ENCODE measurements at places on chromosomes 13 and 19.

- no peak for DNase-seq
Measured at GRCh38 chr13:59873856-59874255, 289.9 kb downstream of the DIAPH3 start.

- DNase-seq = no peak
Measured at GRCh38 chr13:104937881-104938280, 1597.6 kb downstream of the EFNB2 start.

DNA sequence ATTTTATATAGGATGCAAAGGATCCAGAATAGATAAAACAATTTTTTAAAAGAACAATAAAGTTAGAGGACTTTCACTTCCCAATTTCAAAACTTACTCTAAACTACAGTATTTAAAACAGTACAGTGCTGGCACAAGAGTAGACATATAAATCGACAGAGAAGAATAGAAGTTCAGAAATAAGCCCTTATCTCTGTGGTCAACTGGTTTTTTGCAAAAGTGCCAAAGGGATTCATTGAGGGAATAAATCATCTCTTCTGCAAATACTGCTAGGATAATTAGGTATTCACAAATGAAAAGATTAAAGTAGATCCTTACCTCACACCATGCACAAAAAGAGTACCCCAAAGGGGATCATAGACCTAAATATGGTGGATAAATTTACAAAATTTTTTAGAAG lies 431.0 kb upstream of the HTR2A start:
- no peak for DNase-seq

GRCh38 chr19:3225169-3225485 lies 666 bp downstream of the CELF5 start:
- no peak for DNase-seq

DNA sequence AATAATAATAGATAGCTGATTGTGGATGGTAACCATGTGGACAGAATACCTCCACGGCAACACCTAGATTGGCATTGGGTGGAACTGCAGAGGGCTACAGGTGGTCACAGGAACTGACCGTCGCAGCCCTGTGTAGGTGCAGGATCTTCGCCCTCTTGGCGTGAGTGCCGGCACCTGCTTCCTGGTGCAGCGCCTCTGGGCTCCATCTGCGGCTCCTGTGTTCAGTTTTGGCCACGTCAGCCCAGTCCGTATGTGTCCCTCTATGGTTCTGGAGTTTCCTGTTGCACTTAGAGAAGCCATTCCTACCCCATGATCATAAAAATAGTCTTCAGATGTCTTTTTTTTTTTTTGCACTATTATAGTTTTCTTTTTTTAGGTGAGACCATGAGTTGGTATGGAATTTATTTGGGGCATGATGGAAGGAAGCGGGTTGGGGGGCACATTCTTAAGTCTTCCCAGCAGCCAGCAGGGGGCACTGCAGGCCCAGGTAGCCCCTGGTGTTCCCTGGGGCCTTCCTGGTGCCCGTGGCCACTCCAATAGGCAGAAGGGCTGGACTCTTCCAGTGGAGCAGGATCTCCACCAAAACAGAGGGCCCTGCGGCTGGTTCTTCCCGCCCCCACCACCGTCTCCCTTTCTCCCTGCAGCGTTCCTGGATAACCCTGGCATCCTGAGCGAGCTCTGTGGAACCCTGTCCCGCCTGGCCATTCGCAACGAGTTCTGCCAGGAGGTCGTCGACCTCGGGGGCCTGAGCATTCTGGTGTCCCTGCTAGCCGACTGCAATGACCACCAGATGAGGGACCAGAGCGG lies 10.1 kb upstream of the SLC25A42 start:
- peak; percentile 62 for DNase-seq

- no peak for DNase-seq
Measured at GRCh38 chr13:95557013-95557412, 4.5 kb downstream of the CLDN10 start.

DNA sequence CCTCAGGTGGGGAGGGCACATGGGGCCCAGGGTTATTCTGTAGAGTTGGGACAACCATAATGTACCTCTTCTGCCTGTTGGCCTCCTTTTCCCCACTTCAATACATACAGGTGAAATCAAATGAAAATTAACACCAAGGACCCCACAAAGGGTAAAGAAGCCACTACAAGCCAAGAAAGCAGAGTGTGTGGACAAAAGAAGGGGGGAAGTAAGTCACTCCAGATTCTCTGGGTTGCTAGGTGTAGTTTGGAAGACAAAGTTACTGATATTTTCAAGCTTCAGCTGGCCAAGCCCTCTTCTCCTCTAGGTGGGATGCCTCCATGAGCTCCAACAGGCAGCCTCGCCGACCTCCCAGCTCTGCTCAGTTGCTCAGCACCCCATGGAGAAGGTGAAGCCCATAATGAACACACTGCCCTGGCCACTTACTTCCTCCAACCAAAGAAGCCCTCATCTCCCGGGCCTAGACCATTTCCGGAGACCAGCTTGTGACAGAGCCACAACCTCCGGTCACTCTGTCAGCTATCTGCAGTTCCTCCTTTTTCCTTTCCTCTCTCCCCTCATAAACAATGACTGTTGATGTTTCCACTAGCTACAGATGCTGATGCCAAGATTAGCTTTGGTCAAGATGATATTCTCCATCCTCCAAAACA lies 66.8 kb upstream of the MED4 start:
- DNase-seq = no peak

DNA sequence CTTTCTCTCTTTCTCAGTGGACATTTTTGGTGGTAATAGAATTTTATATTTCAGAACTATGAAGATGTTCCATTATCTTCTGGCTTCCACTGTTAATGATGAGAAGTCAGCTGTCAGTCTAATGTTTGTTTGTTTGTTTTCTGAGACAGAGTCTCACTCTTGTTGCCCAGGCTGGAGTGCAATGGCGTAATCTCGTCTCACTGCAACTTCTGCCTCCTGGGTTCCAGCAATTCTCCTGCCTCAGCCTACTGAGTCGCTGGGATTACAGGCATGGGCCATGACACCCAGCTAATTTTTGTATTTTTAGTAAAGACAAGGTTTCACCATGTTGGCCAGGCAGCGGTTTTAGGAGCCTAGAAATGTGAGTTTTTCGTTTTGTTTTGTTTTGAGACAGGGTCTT lies 4.7 kb downstream of the ZNF317 start:
- no peak for DNase-seq

GRCh38 chr13:44506251-44506650 lies 69.9 kb downstream of the TSC22D1 start:
- no peak for DNase-seq

- DNase-seq = no peak
Measured at GRCh38 chr13:103222683-103223082, 156.5 kb upstream of the SLC10A2 start.

GRCh38 chr19:4038661-4039423 lies 27.9 kb downstream of the ZBTB7A start:
- no peak for DNase-seq

GRCh38 chr19:42655748-42656147 lies 61.0 kb upstream of the CEACAM8 start:
- no peak for DNase-seq

DNA sequence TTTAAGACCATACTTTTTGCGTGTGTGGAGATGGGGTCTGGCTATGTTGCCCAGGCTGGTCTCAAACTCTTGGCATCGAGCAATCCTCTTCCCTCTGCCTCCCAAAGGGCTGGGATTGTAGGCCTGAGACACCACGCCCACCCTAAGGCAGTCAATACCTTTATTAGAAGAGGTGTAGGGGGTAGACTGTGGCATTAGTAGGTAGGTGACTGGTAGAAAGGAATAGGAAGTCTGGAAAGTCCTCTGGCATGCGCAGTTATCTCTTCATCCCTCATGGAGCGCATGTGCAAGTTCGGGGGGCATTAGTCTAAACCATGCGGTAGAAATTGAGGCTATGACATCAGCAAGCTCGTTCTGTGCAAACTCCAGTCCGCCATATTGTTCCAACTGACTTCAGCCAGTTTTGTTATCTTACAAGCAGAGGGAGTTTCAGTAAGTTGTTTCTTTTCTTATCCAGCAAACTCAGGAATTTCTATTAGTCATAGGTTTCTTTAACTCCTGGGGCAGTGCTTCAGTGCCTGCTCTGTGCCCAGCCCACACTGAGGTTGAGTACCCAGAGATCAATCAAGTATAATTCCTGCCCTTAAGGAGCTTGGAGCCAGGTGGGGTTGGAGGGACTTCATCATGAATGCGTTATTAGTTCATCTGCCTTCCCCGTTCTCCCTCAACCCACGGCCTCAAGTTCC lies 7.3 kb upstream of the RANBP3 start:
- DNase-seq = no peak

- DNase-seq = no peak
Measured at GRCh38 chr13:75875450-75875849, 239.3 kb downstream of the LMO7 start.

DNA sequence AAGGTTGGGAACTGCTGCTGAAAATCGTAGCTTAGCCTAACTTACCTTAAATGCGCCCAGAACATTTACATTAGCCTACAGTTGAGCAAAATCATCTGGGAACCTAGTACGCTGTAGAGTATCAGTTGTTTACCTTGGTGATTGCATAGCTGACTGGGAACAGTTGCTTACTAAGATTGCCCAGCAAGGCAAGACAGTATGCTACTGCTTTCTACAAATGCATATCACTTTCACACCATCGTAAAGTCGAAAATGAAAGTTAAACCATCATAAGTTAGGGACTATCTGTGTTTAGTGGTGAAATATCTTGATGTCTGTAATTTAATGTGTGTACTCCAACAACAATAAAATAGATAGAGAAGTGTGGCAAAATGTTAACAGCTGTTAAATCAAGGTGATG lies 1670.6 kb upstream of the PCDH20 start:
- no peak for DNase-seq

- DNase-seq = no peak
Measured at GRCh38 chr13:94268661-94269060, 210.8 kb downstream of the DCT start.

GRCh38 chr13:110538632-110539031 lies 22.9 kb downstream of the RAB20 start:
- no peak for DNase-seq

GRCh38 chr19:49506575-49507105 lies 5.8 kb upstream of the FCGRT start:
- peak; percentile 82 for DNase-seq

- DNase-seq = no peak
Measured at GRCh38 chr13:28349371-28349770, 145.6 kb downstream of the FLT1 start.

DNA sequence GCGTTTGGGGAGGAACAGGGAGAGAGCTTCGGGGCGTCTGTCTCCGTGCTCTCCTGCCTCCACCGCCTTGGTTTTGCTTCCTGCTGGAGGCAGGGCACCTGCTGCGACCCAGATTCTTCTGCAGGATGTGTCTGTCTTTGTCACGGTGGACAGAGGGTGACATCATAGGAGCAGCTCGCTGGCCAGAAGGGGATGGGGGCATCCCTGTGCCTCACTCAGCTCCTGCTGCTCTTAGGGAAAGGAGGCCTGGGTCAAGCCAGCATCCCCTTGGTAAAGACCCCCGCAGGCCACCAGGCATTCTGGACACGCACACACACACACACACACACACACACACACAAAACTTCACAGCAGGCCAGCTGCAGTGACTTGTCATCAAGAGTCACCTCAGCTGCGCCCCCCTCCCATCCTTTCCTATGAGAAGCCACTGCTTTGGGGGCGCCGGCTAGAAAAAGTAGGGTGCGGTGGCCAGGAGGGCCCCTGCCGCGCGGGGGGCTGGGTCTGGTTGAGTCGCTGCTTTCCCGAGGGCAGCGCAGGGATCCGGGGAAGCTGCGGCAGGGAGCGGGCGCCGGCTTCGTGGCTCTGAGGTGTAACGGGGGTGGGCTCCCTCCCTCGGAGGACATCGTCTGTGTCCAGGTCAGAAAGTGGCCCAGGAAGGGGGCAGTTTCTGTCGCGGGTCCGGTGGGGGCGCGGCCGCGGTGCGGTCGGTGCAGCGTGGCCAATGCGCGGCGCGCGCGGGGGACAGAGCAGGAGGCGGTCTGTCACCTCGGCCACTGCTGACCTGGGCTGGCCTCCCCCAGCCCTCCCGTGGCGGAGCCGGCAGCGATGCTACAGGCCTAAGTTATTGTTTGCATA lies 15.8 kb upstream of the NPAS1 start:
- DNase-seq = no peak

DNA sequence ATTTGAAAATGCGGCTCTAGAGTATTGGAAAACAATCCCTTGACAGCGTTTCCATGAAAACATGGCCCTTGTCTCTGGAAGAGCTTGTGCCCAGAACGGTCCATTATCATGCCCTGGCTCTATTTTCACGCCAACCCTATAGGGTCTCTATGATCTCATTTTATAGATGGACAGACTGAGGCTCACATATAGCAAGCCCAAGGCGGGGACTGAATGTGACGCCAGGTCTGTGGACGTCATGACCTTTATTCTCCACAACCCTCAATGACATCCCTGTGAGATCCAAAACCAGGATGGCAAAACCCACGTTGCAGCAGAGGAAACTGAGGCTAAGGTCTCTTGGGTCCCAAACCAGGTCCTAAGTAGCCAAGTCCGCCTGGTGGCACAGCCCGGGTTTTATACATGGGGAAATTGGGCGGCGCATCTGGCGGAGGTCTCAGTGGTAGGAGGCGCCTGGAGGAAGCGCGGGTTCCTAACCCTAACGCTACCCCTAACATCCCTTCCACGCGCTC lies 425 bp upstream of the COLGALT1 start:
- no peak for DNase-seq

DNA sequence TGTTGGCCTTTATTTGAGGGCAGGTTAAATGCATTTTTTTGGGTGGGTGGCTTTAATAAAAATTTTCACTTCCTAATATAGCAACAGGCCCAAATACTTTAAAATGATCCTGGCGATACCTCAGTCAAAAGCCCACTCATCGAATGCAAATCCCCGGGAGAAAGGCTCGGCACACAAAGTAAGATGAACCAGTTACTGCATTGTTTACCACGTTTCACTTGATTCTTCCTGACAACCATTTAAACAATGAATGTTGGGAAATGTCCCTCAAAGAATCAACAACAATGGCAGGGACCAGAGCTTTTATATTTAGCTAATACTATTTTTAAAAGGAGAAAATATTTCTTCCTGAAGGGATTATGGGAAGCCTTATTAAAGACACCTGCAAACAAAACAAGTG lies 187.7 kb downstream of the ABCC4 start:
- DNase-seq = no peak

- DNase-seq = no peak
Measured at GRCh38 chr19:19477705-19478383, 37.5 kb downstream of the TSSK6 start.

DNA sequence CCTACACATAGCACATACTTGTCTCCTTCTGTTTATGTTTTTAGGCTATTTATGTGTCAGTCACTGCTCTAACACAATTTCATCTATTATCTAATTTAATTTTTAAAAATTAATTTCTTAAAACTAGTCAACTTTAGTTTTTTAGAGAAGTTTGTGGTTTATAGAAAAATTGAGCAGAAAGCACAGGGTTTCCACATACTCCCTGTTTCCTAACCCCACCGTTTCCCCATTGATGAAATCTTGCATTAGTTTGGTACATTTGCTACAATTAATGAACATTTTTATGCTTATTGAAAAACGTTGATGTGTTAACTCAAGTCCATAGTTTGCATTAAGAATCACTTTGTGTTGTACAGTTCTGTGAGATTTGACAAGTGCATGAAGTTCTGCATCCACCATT lies 53.5 kb downstream of the TNFSF13B start:
- DNase-seq = no peak

Measured in activated CD4-positive, alpha-beta T cell treated with anti-CD3 and anti-CD28 coated beads for 48 hours (primary cell).